Glomerular endothelial cell (primary cell): ENCODE measurements at places on chromosomes 12 and 14.

GRCh38 chr12:122846622-122847515 lies 11.6 kb downstream of the HIP1R start:
- DNase-seq, result no peak

DNA sequence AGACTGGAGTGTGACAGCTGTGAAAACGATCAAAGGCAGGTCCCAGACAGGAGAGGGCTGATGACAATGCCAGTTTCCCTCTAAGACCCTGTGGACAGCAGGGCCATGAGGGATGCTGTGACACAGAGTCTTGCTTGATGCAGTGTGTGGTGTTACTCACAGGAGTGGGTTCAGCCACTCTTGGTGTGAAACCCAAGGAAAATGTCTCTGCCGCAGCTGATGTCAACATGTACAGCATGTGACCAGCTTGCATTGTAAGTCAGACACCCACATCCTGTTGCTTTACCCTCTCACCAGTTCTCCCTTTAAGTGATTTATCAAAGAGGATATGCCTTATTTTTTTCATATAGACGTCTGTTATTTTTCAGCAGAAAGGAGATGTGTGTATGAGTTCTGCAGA lies 268.6 kb downstream of the BTG1 start:
- DNase-seq, result peak; percentile 16

DNA sequence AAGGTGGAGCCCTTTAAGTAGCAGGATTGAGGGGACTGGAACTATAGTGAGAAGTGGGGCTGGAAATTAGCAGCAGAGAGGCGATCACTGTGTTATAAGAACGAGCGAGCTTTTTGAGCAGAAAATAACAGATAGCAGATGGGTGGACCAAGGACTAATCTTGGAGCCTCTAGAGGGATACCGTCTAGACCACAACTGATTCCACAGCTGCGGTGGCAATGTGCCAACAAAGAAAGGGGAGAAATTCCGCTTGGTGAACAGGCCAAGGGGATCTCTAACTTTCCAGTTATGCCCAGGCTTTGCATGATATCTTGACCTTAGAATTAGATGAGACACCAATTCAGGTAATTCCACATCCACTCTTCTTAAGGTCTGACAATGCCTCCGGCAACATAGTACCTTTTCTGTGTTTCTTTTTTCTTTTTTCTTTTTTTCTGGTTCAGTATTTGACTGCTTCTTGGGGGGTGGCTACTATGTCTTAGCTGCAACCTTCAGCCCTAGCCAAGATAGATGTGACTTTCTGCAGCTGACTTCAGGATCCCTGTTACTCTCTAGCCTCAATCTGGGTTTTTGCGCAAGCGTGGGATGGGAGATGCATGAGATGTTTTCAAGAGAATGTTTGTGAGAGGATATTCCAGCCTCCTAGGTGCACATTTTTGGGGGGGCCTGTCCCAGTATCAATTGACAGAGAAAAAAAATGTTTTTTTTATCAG lies 143.4 kb upstream of the CPSF6 start:
- no peak for DNase-seq

GRCh38 chr12:121005346-121005815 lies 10.9 kb downstream of the C12orf43 start:
- DNase-seq, result no peak

DNA sequence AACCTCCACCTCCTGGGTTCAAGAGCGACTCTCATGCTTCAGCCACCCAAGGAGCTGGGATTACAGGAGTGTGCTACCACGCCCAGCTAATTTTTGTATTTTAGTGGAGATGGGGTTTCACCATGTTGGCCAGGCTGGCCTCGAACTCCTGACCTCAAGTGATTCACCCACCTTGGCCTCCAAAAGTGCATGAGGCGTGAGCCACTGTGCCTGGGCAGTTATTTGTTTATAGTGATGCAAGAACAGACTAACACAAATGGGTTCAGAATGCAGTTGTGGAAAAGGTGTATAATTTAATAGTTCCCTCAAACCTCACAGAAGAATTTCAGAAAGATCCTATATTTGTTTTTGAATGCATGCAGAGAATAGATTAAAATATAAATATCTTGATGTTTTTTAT lies 447.1 kb downstream of the ZFP36L1 start:
- DNase-seq, result no peak

- DNase-seq, result no peak
Measured at GRCh38 chr12:132523576-132524331, 33.8 kb downstream of the FBRSL1 start.

- no peak for DNase-seq
Measured at GRCh38 chr14:68534276-68534675, 258.6 kb downstream of the ZFP36L1 start.

GRCh38 chr12:7731486-7731885 lies 15.7 kb downstream of the CLEC4C start:
- DNase-seq, result no peak

- no peak for DNase-seq
Measured at GRCh38 chr14:87148655-87149054, 844.3 kb downstream of the GALC start.

GRCh38 chr14:101726954-101727302 lies 34.6 kb upstream of the PPP2R5C start:
- no peak for DNase-seq

GRCh38 chr12:104219908-104220404 lies 4.4 kb downstream of the TXNRD1 start:
- peak; percentile 87 for DNase-seq

GRCh38 chr14:94751321-94751720 lies 18.6 kb downstream of the GSC start:
- no peak for DNase-seq

DNA sequence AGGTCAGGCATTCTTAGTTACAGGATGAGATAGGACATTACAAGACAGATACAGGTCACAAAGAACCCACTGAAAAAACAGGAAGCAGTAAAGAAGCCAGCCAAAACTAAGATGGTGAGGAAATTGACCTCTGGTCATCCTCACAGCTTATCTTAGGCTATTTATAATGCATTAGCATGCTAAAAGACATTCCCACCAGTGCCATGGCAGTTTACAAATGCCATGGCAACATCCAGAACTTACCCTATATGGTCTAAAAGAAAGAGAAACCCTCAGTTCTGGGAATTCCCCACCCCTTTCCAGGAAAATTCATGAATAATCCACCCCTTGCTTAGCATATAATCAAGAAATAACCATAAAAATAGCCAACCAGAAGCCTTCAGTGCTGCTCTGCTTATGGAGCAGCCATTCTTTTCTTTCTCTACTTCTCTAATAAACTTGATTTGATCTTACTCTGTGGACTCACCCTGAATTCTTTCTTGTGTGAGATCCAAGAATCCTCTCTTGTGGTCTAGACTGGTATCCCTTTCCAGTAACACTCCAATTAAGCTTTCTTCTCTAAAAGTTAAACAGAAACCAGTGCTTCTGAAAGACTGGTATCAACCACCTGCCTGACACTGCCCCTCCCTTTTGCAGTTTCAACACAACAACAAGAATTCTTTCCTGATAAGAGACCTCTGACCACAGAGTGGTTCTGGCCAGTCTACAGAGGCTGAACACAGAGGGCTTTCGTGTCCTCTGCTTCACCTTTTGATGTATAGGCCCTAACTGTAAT lies 86.9 kb downstream of the BCAT1 start:
- no peak for DNase-seq

DNA sequence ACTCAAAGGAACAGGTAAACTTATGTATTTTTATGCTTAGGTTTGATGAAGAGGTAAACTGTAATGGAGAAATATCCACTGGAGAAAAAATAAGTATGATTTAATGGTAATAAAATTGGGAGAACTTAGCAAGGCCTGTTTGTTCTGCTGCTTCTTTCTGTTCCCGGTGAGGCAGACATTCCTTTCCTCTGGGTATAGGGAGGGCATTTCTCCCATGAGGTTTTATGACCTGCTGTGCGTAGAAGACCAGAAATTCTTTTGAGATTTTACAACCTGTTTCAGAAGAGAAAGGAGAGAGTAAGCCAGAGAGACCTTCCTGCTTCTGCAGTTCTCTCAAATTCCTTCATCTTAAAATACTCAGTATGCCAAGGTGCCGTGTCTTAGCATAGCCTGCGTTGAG lies 139.4 kb upstream of the RMST start:
- DNase-seq, result no peak

GRCh38 chr12:93865751-93866150 lies 188.6 kb downstream of the CRADD start:
- DNase-seq, result no peak

- DNase-seq, result no peak
Measured at GRCh38 chr14:20391505-20391904, 21.8 kb downstream of the TEP1 start.

GRCh38 chr12:53096759-53097158 lies 708 bp upstream of the IGFBP6 start:
- no peak for DNase-seq

DNA sequence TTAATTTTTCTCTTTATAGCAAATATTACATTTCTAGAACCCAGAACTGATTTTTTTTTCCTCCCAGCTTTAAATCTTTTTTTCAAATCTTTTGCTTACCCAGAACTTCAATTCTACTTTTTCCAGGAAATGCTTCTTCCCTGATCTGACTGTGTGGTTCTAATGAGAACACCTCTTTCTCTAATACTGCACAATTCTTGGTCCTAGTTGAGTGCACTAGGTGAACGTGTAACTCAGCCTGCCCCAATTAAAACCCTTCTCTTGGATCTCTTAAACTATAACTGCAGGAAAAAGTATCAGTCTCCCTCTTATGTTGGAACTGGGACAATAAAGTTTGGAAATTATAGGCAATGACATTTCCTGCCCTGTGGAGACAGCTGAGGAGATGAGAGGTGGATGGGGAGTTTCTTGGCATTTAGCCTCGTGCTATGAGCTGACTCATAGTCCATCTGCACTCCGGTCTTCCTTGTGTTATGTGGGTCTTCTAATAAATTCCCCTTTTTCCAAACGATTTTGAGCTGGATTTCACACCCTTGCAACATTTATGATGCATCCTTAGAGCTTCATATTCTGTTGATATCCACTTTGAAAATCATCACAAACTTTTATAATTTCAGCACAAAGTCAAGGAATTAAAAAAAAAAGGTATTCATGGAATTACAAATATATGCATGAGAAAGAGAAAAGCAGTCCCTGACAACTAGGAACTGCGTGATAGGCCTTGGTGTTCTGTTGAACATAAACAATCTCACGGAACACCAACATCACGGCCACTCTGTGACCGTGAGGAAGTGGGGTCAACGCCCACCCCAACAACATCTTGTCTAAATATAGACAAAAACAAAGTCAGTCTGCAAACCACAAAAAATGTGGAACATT lies 52.4 kb downstream of the BRMS1L start:
- DNase-seq, result peak; percentile 42

- no peak for DNase-seq
Measured at GRCh38 chr12:83630526-83630925, 943.8 kb downstream of the TMTC2 start.

DNA sequence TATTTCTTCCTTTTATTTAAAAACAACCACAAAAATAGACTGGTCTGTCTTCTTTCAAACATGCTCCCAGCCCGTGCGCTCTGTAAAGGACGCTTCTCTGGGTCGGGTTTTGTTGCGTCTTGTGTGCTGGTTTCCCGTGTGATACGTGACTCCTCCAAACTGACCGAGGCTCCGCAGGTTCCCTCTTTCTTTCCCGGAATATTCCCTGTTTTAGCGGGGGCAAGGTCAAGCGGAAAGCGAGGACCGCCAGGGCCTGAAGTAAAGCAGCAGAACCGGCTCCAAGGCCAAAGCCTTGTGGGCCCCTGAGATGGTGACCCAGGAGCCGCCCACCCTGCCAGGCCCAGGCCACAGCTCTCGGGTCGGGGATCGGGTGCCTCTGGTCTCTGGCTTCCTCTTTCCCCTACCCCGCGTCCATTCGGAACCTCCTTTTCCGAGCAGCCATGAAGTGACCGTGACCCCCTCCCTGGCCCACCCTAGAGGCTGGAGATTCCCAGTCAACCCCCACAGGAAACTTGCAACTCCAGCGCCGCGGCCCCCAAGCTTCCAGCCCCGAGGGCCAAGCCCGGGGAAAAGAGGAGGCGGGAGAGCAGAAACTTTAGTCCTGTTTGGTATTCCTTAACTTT lies 885 bp upstream of the HOXC10 start:
- no peak for DNase-seq

DNA sequence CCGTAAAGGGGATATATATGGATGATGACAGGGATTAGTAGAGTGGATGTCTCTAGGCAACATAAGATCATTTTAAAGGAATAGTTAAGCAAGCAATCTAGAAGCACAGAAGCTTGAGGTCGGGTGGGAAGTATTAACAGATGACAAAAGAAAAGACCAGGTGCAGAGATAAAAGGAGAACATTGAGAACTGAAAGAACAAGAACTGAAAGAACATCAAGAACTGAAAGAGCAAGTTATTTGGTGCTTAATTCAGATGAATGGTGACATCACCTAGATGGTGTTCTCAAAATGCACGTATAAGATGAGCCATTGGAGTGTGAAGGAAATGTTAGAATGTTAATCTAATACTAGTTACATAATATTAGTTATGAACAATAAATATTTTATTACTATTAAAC lies 224.0 kb upstream of the PDE3A start:
- no peak for DNase-seq

GRCh38 chr14:103746701-103747100 lies 31.1 kb downstream of the ZFYVE21 start:
- DNase-seq, result no peak

DNA sequence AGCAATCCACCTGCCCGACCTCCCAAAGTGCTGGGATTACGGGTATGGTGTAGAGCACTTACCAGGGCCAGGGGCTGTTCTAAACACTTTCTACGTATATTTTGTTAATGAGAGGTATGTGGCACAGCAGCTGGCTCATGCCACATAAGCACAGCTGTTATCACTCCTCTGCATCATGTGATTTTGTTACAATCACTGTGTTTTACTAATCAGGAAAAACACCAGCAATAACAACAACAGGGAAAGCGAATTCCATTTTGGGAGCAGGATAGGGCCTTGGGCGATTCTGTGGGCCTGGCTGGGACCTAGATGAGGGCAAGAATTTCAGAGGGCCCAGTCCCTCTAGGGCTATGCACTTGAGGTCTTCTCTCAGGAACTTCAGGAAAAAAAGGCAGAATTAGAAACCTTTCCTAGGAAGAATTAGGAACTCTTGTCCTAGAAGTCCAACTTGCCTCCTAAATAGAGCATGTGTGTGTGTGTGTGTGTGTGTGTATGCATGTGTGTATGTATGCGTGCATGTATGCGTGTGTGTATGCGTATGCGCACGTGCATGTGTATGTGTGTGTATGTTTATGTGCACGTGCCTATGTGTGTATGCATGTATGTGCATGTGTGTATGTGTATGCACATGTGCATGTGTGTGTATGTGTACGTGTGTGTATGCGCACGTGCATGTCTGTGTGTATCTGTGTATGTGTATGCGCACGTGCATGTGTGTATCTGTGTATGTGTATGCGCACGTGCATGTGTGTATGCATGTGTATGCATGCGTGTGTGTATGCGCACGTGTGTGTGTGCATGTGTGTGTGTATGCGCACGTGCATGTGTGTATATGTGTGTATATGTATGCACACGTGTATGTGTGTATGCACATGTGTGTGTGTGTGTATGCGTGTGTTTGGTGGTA lies 41.8 kb upstream of the CORO1C start:
- DNase-seq, result no peak

DNA sequence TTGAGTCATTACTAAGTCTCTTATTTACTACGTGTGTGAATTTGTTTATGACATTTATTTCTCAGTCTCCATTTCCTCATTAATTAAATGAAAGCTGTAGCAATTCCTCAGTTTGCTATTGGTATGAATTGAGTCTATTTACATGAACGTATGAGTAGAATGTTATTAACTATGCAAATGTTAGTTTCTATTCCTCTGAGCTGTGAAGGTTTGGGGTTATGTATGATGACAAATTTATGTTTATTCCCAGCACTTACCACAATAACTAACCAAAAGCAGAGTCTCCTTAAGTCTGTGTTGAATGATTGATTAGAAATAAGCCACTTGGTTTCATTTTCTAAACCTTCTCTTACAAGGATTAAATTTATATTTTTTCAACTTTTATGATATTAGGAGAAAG lies 1340.9 kb downstream of the FSCB start:
- DNase-seq, result no peak
